ENCODE measurements at places on chromosomes 11 and 22.

DNA sequence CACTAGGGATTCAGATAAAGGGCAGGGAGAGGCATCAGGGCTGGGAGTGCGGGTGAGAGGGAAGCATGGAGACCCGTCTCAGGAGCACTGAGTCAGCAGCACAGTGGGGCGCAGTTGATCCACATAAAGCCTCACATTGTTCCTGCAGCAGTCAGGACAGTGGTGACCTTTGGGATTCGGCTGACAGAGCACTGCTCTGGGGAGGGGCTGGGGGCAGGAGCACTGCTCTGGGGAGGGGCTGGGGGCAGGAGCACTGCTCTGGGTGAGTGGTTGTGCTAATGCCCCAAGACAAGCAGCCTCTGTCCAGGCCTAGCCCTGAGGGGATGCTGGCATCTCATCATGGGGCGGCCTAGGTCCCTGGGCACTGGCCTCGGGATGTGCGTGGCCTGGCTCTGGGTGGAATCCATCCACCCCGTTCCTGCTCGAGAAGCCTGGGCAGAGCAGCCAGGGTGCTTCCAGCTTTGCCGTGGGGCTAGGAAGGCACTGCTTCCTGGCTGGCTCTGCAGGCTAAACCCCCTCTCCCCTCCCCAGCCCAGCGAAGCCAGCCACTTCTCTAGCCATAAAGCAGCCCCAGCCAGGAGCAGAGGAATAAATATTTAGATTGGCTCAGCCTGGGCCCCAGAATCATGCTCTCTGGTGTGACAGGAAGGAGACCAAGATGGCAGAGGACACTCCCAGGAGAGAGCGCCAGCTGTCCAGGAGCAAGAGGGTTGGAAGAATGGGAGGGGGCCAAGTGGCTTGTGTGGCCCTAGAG, 7.3 kb downstream of the OAF start:
- DNase-seq, result peak; percentile 87

- DNase-seq, result no peak
These were observed 22.5 kb downstream of the COMMD9 start for GRCh38 chr11:36266767-36267166.

DNA sequence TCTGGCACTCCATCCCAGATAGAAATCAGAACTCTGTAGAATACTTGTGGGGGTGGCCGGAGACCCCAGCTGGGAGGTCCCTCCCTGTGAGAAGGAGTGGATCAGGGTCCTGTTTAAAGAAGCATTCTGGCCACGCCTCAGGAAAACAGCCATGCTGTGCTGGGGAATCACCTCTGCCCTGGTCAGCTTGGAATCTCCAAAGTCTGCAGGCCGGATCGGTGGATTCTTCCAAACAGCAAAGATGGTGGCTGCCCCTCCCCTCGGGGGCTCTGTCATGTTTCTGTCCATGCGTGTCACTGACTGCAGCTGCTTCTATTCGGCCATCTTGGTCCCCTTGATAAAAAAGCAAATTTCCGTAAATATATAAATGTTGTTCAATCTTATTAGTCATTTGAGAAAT, 365.9 kb downstream of the JRKL start:
- DNase-seq, result no peak

- no peak for DNase-seq
These were observed 1.2 kb downstream of the ARHGEF17 start for GRCh38 chr11:73308961-73309919.

DNA sequence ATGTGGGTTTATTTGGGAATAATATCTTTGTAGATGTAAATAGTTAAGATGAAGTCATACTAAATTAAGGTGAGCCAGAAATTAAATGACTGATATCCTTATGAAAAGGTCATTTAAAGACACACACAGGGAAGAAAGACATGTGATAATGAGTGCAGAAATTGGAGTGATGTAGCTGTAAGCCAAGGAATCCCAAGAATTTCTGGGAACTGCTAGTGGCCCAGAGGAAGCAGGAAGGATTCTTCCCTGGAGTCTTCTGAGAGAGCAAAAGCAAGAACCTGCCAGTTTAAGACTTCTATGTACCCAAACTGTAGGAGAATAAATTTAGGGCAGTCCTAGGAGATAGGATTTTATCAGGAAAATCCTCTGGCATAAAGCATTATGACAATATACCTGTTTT, 66.9 kb downstream of the LRRC4C start:
- DNase-seq, result no peak

GRCh38 chr11:48087974-48088681, 107.8 kb downstream of the PTPRJ start:
- no peak for DNase-seq

DNA sequence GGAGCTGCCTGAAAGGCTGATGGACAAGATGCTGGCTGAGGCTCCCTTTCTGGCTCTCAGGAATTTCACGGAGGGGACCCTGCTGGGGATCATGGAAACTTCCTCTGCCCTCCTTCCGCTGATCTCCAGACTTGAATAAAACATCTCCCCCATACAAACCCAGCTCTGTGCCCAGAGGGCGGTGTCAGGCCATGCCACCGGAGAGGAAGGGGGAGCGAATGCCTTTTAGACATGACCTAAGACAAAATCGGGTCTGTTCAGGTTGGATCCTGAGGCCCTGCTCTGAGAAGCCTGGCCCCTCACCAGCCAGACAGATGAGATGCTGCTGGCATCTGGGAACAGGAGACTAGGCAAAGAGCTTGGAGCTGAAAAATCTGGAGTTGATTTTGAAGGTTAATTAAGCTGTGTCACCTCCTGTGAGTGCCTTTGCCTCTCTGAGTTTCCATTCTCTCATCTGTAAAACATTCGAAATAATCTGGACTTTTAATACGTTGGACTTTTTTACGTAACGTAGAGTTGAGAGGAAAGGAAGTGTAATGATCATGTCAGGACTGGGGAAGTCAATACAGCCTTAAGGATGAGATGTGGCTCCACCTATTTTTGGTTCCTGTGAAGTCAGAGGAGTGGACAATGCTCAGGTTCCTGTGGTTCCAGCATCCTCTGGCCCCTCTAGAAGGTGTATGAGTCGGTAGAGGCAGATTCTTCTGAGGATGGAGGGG, 163.6 kb downstream of the ST3GAL4 start:
- no peak for DNase-seq

- no peak for DNase-seq
These were observed 48.5 kb upstream of the TIMP3 start for GRCh38 chr22:32752816-32753520.

GRCh38 chr11:62508336-62509058, 38.1 kb downstream of the AHNAK start:
- peak; percentile 89 for DNase-seq

GRCh38 chr22:19900707-19901436, 40.7 kb upstream of the COMT start:
- DNase-seq, result no peak

GRCh38 chr11:15119826-15120225, 5.1 kb downstream of the INSC start:
- no peak for DNase-seq

- no peak for DNase-seq
These were observed 8.3 kb downstream of the SRSF8 start for GRCh38 chr11:95074792-95075563.

DNA sequence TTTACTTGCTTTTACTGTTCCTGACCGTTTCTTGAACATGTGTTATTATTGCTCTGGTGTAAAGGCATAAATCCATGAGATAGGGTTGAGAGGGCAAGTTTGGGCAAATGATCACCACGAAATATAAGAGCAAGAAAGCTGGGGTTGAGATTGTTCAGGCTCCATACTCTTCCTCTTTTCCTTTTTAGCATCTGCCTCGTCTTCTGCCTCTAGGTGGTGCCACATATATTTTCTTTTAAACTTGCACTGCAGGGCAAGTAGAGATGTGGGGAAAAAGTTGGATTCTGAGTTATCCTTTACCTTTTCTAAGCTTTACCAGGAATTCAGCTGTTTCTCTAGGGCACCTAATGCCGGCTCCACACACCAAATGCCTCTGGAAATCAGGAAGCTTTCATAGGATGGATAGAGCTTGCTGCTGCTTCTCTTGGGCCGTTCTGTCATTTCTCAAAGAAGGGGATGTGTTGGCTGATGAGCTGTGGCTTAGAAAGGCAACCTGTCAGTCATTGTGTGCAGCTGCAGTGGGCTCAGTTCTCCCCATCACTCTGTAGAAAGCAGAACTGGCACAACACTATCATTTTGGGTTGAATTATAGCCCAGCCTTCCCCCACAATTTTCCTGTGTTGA, 98.2 kb downstream of the LDLRAD3 start:
- no peak for DNase-seq

DNA sequence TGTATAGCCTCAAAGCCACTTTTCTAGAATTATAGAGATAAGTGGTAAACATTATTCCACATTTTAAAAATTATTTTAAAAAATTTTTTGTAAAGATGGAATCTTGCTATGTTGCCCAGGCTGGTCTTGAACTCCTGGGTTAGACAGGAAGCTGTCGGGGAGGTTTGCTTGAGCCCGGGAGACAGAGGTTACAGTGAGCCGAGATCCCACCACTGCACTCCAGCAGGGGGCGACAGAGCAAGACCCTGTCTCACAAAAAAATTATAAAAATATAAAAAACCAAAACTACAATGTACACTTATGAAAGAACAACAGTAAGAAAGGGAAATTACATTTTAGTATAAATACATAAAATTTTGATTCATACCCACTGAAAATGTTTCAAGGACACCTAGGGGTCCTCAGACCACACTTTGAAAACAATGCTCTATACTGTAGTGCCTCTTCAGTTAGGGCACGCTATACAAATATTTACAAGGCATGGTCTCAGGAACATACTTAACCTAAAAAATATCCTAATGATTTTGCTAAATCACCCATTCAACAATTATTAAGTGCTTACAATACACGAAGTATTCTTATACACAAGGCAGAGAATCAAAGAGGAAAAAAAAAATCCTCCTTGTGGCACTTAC, 111.2 kb downstream of the MRTFA start:
- DNase-seq, result no peak

- DNase-seq, result no peak
These were observed 24.1 kb downstream of the ASCC2 start for GRCh38 chr22:29814003-29814402.

GRCh38 chr11:76397383-76397782, 16.3 kb downstream of the GVQW3 start:
- no peak for DNase-seq

DNA sequence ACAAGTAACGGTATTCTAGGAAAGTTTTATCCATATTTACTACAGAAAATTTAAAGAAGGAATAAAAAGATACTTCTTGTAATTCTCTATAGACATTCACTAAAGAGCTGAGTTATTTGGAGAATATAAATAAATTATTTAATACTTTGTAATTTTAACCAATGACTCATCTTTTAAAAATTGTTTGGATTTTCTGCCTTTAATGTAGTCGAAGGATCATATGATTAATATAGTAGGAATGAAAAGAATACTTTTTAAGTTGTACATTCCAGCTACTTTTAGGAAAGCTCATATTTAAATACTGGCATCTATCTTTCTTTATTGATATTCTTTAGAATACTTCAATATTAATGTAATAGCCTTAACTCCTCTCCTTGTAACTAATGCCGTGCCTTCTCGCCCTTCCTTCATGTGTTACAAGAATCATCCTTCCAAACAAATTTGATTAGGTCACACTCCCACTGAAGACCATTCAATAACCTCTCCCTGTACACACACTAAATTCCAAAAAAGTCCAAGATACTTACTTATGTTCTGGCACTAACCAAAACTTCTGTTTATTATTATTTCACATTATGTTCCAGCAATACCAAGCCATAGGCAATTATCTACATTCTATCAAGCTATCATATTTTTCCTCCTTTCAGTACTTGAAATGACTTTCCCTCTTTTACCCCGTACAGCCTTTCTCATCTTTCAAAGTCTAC, 501.9 kb downstream of the CNTN5 start:
- DNase-seq, result no peak

DNA sequence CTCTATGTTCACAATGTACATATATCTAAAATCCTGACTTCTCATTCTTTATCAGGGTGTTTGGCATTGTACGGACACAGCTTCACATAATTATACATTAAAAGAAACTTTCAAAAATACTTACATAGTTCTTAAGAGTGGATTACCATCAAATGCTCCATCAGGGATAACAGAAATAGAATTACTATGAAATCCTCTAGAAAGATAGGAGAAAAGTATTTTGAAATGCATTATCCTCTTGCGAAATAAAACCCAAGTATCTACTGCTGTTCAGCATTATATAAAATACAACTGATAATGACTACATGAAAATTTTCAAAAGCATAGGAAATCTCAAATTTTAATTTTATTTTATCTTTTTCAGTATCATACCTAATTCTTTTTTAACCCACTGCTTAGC, 17.8 kb upstream of the CCDC34 start:
- DNase-seq, result no peak

DNA sequence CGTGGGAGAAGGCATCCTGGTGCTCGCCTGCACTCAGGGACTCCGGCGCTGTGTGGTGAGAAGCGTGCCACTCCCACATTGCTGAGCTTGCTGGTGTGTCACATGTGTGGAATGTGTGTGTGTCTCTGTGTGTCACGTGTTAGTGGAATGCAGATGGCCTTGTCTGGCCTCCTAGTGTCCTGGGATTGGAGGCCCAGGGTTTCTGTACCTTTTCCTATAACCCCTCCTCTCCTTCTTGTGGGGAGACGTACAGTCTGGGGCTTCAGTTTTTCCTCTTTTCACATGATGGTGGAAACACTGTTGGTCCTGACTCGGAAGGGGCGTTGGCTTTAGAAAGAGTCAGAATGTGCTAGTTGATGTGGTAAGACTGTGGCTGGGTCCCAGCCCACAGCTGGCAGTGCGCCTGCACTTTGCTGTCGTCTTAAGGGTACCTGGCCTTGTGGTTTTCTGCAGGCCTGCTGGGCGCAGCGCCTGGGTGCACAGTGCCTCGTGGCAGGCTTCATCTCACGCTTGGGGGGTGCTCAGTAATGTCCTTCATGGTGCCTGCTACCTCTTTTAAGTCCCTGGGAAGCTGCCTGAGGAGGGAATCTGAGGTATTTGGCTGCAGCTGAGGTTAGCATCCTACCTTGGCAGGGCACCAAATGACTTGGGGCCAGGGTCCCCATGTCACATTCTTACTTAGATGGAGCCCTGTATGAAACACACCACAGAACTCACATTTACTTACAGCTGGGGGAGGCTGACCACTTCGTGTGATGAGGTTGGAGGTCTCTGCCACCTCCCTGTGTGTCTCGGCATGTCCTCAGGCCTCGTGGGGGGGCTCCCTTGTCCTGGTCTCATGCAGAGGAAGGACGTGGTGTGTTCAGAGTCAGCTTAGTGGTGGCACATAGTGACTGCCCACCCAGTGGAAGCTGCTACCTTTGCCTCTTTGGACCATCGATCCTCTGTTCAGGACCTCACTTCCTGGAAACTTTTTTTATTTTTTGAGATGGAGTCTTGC, 61.9 kb downstream of the MED15 start:
- no peak for DNase-seq

- no peak for DNase-seq
These were observed 1.7 kb downstream of the TKFC start for GRCh38 chr11:61334434-61335354.

DNA sequence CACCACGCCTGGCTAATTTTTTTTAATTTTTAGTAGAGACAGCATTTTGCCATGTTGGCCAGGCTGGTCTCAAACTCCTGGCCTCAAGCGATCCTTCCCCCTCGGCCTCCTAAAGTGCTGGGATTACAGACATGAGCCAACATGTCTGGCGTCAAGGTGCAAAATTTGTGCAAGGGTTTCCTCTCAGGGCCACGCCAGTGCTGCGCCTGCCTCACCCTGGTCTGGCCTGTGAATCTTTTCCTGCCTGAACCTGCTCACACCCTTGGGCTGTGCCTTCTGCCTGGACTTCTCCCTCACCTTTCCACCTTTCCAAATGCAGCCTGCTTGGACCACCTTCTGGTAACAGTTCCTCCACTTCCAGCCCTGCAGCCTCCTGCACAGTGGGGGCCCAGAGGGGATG, 43.4 kb downstream of the MCM5 start:
- no peak for DNase-seq

- DNase-seq, result peak; percentile 35
These were observed 32.1 kb downstream of the A4GALT start for GRCh38 chr22:42688241-42689211.
